ENCODE measurements at places on chromosomes 7 and 10. TPM values are rescaled to one million over a fixed set of nuclear protein-coding genes. Genes with fewer than 3 reads are reported as not detected.

Gene GATA3
- total RNA-seq, result under 0.01 TPM

Gene WEE2
- 0.49 TPM for total RNA-seq

Gene CABCOCO1
- total RNA-seq, result 4.2 TPM

Gene CYP3A5
- under 0.01 TPM for total RNA-seq

Gene CFTR
- 0.25 TPM for total RNA-seq

Gene HMX2
- total RNA-seq, result not detected

Gene INHBA
- 7.9 TPM for total RNA-seq

Gene PIK3CG
- 0.98 TPM for total RNA-seq

Gene TMEM130
- total RNA-seq, result 8.9 TPM

Gene GPNMB
- 4.7 TPM for total RNA-seq

Gene DENND2A
- total RNA-seq, result 20.7 TPM

Gene MMP21
- total RNA-seq, result 0.25 TPM

Gene TRIM50
- total RNA-seq, result not detected

Gene VAX1
- total RNA-seq, result 1.7 TPM

All from temporal lobe (tissue), 4 donors.